ENCODE measurements at places on chromosomes 2 and 18.
A peak's percentile ranks its signal among the peaks of the same experiment; 100 is the strongest.

- DNase-seq, result no peak
These were observed 23.9 kb upstream of the SH3RF3 start for GRCh38 chr2:109105113-109105512.

- no peak for DNase-seq
These were observed 944.3 kb downstream of the LRP1B start for GRCh38 chr2:141186413-141187074.

DNA sequence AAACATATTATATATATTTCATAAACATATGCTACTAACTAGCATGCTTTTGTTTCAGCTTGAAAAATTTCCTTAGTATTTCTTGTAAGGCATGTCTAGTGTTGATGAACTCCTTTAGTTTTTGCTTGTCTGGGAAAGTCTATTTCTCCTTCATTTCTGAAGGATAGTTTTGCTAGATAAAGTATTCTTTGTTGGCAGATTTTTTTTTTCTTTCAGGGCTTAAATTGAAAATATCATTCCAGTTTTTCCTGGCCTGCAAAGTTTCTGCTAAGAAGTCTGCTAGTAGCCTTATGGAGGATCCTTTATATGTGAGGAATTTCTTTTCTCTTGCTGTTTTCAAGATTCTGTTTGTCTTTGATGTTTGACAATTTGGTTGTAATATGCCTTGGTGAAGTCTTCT, 183.5 kb downstream of the SLC4A3 start:
- no peak for DNase-seq

DNA sequence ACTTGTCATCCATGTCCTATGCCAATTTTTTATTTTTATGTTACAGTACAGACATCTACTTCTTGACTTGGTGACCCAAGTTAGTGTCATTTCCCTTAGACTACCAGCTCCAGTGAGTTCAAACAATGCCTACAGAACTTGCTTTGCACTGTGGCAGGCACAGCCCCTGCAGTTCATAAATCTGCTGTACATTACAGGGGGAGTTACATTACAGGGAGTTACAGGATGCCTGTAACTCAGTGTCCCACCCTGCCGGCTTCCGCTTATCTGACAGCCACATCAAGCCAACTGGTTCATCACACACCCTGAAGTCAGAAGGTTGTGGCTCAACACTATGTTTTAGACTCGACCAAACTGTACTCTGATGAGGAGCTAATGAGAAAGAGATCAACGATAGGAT, 7.8 kb upstream of the NPAS2 start:
- peak; percentile 74 for DNase-seq

DNA sequence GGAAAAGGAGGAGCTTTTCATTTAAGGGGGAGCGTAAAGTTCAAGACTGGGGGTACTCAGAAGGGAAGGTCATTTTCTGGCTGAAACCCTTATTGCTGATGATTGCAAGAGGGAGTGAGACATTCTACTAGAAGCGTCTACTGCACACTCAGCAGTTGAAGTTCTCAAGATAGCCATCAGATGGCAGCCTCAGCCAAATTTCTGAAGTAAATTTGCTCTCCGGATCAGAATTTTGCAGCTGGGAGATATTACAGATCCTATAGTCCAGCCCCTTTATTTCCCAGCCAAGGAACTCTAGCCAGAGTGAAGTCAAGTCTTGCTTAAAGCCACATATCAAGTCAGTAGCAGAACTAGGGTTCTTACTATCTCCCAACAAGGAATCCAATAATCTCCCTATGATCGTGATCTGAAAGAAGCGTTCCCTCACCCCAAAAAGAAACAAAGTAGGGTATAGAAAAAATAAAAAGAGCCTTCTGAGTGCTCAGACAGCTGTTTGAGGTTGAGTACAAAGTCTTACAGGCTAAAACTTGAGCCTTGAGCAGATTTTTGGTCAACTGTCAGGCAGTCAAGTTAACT, 24.0 kb downstream of the RAX start:
- peak; percentile 61 for DNase-seq

GRCh38 chr18:55290898-55291297, 297.1 kb downstream of the TCF4 start:
- DNase-seq, result no peak

DNA sequence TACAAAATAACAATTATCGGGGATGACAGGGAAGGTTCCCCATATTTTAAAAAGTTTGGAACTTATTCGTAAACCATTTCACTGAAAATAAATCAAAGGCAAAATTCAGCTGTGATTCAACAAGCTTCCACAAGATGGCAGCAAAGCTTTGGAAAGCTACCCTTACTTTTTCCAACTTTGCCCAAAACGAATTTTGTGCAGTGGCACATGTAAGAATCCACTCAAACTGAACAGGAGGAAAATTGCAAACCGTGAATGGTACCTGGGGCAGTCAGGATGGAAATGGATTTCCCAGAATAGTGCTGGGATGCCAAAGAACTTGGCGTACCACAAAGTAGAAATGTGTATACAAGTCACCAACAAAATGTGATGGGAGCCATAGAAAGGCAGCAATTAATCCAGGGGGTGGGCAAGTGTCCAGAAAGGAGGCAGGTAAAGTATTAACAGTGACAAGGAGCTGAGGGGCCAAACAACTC, 10.7 kb downstream of the RPL31 start:
- peak; percentile 50 for DNase-seq

DNA sequence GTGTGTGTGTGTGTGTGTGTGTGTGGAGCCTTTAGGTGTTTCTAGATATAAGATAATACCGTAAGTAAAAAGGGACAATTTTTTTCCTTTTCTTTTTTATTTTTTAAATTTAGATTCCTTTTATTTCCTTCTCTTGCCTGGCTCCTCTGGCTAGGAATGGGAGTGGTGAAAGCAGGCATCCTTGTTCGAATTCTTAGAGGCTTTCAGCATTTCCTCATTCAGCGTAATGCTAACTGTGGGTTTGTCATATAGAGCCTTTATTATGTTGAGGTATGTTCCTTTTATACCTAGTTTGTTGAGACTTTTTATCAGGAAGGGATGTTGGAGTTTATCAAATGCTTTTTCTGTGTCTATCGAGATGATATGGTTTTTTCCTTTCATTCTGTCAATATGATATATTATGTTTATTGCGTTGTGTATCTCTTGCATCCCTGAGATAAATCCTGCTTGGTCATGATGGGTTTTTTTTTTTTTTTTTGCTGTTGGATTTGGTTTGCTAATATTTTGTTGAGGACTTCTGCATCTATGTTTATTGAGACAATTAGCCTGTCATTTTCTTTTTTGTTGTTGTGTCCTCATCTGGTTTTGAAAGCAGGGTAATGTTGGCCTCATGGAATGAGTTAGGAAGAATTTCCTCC, 120.2 kb downstream of the XRCC5 start:
- no peak for DNase-seq

DNA sequence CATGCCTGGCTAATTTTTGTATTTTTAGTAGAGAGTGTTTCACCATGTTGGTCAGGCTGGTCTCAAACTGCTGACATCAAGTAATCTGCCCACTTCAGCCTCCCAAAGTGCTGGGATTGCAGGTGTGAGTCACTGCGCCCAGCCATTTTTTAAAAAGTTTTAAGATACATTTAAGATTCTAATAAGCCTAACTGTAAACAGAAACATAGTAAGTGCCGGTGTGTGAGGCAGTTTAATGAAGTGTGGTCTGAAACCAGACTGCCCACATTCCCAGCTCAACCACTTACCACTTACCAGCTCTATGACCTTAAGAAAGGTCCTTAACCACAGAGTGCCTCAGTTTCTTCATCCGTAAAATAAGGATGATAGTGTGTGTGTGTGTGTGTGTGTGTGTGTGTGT, 42.4 kb downstream of the TMEM237 start:
- DNase-seq, result no peak

DNA sequence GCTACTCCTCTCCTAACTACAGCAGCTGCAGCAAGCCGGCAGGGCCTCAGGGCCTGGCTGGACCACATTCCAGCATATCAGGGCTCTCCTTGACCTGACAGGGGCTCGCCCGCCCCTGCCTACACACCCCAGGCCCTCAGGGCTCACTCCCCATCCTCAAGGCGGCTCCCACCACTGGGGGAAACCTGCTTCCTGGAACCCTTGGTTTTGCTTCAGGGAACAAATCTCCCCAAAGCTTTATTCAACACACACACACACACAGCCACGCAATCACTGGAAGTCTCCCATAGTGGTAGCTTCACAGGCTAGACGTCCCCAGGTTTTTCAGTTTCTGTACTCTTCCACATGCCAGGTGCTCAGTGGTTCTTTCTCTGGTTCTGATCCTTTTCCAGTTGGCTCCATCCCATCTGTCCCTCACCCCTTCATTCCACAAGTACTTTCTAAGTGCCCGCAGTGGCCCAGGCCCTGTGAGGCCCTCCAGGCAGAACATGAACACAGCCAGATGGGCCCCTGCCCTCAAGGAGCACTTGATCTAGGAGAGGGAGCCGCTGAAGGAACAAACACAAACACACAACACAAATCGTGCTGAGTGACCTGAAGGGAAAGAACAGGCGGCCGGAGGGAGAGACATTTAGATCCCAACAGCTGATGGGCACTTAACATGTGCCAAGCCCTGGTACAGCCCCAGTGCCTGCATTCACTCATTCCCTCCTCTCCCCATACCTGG, 51.1 kb downstream of the TNS1 start:
- no peak for DNase-seq

GRCh38 chr18:27860701-27861107, 316.2 kb downstream of the CDH2 start:
- no peak for DNase-seq

DNA sequence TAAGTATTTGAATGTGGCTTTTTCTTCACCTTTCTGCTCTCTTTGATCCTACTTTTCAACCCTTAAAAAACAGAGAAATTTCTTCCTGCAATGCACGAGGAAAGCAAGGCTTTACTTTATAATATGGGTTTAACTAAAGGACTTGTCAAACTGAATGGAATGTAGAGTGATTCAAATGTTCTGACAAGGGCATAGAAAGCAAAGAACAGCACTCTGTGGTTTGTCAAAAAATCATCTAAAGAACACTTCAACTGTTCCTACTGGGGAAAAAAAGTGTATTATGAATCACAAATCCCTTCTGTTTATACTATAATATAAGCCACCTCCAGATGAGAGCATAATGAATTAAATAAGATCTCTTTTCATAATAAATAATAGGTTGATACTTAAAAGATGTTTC, 45.0 kb upstream of the RIT2 start:
- DNase-seq, result no peak

- no peak for DNase-seq
These were observed 187.6 kb downstream of the ARHGAP28 start for GRCh38 chr18:6917072-6917471.

DNA sequence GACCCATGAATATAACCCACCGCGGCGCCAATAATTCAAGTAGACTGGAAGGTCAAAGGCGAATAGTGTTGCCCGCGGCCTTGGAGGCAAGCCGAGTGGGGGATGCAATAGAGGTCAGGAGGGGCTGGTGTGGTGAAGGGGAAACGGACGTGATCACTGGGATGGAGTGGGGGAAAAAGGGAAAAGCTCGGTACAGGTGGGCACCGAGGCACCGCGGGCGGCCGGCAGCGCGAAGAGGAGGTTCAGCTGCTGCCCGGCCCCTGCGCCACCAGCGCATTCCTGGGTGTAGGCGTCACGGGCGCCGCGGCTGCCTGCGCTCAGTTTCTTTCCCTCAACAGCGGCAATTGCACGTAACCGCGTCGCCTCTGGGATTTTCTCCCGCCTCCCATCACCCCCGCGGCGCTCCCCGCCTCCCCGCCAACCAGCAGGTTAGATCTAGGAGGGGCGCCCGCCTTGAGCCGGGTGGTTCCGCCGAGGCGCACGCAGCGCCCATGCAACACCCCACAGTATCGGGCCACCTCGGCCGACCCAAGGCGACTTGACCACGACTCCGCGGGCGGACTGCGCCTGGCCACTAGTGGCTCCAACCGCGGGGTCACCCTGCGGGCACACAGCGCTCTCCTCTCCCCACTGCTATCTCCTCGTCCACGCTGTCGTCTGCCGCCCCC, 1.5 kb downstream of the RND3 start:
- no peak for DNase-seq

DNA sequence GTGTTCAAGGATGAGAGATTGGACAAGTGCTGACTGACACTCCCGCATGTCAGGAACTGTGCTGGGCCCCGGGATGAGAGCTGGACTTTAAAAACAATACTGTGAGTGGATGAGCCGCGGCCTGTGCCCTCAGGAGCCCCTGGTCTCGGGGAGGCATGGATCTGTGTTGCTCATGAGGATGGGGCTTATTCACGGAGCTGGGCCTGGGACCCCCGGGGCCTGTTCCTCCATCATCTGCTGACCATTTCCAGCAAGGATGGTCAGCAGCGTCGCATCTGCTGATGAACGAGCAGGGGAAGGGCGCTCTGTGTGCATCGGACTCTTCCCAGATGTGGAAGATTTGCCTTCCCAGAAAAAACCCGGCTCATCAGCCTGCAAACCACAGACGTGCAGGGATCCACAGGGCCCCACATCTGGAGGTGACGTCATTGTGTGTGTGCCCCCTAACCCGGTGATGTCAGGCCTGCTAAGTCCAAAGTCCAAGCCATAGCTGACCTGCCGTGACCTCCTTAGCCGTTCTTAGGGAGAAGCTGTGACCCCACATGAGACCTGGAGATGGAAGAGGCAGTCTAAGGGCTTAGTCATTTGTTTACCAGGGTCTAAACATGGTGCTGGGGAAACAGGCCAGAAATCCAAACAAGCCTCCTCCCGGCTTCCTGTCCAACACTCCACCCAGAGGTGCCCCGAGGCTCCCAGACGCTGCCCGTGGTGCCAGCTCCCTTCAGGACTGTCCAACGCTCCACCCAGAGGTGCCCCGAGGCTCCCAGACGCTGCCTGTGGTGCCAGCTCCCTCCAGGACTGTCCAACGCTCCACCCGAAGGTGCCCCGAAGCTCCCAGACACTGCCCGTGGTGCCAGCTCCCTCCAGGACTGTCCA, 143.9 kb downstream of the PXDN start:
- DNase-seq, result no peak

DNA sequence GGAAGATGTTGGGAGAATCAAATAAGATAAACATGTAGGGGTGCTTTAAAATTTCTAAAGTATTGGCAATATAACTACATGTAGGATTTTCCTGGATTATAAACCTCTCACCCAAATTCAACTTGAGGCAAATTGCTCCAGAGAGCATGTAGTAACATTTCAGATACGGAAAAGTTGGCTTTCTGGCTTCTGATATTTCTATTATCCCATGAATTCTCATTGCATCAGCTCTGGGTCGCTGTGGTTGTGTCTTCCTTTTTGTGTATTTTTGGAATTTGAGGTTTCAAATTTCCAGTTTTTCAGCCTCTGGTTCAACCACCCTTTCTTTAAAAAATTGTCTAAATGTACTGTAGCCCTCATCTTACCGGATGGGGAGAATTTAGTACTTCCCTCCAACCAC, 32.3 kb downstream of the TGIF1 start:
- no peak for DNase-seq

GRCh38 chr18:24197412-24197811, 58.5 kb downstream of the CABYR start:
- DNase-seq, result no peak

GRCh38 chr18:79853993-79854364, 56.2 kb downstream of the KCNG2 start:
- DNase-seq, result no peak

GRCh38 chr2:147968571-147968970, 52.0 kb downstream of the ORC4 start:
- DNase-seq, result no peak

- peak; percentile 55 for DNase-seq
These were observed 130.8 kb downstream of the UPP2 start for GRCh38 chr2:158232476-158232875.

Measured in kidney capillary endothelial cell (primary cell).